ENCODE measurements at places on chromosomes 2 and 18. TPM values are rescaled to one million over a fixed set of nuclear protein-coding genes. Genes with fewer than 3 reads are reported as not detected.

Gene MXD1
- polyA plus RNA-seq: 3.7 TPM

Gene GKN1
- polyA plus RNA-seq: not detected

Gene CFC1
- not detected for polyA plus RNA-seq

Gene C2orf15
- not detected for polyA plus RNA-seq

Gene CCDC141
- not detected for polyA plus RNA-seq

Gene IL36RN
- not detected for polyA plus RNA-seq

Measured in IMR-90 (cell line).